Fibroblast of upper back skin (primary cell): ENCODE measurements at places on chromosomes 5 and 9.
A peak's percentile ranks its signal among the peaks of the same experiment; 100 is the strongest.

DNA sequence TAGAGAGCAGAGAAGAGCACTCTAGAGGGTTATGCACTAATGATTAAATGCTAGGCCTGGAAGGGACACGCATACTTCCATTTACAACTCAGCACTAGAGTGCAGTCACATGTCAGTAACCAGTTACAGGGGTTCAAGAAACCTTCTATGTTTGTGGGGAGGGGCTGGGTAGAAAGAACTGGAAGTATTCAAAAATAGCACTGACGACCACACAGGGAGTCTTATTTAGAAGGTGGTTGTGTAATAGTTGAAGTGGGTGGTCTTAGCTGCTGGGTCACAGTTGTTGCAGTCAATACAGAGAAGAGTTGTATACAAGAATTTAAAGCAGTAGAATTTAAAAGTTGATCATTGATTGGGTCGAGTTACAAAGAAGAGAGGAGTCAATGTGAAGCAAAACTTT is 15.4 kb downstream of the AOPEP start:
- DNase-seq, result peak; percentile 24

DNA sequence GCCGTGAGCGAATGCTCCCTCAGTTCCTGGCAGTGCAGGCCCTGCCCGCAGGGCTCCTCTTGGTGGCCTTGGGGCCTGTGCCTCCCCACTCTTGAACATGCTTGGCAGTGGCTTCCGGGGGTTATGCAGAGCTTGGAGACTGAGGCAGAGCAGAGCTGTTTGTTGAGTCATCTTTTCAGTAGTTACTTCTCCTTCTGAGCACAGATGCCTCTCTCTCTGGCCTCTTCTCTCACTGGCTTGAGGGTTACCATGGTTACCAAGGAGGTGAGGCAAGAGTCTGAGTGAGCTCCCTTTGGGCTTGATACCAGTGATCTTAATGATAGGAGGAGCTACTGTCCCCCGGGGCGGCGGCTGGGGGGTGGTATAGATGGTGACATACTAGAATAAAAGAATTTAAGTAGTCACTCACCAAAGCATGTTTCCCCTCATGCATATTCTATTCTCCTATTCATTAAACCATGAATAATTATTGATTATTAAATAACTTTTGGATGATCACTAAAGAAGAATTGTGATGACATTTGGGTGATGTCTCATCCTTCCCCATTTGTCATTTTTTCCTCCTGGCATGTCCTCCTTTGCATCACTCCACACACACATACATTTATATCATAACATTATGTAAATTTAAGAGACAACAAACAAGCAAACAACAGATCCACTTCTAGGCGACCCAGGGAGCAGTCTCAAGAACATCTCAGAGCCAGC is 111.1 kb downstream of the ARHGAP26 start:
- peak; percentile 79 for DNase-seq

DNA sequence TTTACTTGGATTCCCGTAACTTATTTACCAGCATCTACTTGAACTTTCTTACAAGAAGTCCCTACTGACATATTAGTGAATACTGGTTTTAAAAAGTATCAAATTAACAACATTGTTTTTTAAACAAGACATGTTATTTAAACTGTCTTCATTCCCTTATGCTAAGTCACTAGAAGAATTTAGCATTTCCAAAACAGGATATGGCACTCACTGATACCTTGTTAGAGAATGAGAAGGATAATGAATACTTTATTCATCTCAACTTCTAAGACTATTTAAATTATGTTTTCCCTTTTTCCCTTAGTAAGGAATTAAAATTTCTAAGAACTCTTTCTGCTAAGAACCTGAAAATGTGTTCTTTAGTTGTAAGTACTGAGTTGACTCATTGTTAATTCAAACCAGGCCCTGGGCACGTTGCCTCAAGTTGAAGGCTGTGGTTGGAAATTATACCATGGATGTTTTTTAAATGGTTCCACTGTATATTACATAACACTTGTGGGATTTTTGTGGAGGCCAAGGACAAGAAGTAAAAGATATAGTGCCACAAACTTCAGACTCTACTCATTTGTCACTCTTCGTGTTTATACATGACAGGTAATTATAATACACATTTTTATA is 219.0 kb upstream of the EDIL3 start:
- DNase-seq, result peak; percentile 98

GRCh38 chr5:6405591-6405990 is 27.2 kb upstream of the MED10 start:
- no peak for DNase-seq

DNA sequence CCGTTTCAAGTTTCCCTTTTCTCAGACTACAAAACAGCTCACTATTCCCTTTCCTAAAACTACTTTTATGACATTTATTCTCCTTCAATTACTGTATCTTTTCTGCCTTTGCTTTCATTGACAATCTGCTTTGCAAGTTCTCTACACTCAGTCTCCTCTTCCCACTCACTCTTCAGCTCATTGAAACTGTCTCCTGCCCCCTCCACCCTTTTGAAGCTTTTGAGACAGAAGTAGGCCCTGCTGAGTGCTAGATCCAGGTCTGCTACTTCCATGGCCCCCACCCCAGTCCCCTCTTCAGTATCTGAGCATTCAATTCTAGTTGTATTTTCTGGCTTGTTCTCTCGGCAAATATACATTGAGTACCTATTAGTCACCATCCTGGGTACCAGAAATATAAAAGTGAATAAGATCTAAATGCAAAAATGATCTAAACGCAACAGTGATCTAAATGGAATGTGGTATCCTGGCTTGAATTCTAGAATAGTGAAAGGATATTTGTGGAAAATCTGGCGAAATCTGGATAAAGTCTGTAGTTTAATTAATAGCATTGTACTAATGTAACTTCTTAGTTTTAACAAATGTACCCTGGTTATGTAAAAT is 58.4 kb downstream of the OR2K2 start:
- DNase-seq, result peak; percentile 56

DNA sequence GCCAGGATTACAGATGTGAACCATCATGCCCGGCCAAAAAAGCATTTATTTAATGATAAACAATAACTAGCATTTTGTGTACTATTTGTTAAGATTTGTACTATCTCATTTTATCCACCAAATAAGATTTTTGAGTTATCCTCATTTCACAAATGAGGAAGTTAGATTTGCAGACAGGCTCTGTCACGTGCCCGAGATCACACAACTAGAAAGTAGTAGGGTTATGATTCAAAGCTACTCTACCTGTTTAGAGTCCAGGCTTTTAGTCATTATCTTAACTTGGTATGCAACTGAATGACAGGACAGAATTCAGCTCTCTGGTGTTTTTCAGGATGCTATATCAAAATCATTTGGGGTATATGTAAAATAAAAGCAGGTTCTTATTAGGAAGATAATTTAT is 20.5 kb downstream of the RANBP17 start:
- DNase-seq, result no peak

- no peak for DNase-seq
Observed at GRCh38 chr9:69204326-69204725, 30.2 kb downstream of the TJP2 start.

GRCh38 chr9:34501889-34502425 is 20.8 kb downstream of the ENHO start:
- DNase-seq, result peak; percentile 77

DNA sequence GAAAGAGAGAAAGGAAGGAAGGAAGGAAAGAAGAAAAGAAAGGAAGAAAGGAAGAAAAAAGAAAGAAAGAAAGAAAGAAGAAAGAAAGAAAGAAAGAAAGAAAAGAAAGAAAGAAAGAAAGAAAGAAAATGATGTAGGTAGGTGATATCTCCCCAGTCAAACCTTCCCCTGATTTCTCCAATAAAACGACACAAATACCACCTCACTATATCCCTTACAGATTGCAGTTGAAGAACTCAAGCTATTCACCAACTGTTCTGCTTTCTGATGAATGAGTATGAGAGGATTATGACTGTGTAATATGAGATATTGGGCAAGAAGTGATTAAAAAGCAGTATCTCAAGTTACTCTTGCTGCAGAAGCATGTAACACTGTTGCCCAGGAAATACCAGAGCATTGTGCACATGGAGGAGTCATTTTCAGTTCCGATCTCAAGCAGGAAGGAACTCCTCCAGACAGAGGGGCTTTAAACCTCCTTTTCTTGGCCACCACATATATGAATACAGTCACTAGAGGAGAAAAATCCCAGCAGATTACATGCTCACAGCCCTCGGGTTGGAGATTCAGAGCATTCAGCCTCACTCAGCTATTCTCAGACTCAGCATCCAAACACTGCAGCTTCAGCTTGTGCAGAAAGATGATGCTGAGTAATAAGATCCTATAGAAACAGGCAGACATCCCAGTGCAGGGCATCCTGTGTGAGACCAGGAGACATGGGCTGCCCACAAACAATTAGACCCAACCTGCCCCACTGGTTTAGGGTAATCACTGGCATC is 61.4 kb downstream of the UGCG start:
- peak; percentile 98 for DNase-seq

DNA sequence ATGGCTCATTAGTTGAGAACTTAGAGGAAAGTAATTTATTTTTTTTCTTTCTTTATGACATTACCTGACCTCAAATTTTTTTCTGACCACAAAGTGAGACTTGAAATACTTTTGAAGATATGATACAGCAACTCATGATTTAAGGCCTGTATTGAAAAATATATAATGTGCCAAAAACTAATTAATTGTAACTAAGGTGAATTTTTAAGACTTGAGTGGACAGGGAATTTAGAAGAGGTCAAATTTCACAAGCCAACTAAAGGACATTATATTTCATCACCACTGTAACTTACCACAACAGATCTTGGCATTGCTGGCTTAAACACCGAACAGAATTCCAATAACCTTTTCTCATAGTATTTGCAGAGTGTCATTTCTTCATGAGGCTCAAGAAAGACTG is 1.8 kb downstream of the CCNH start:
- peak; percentile 77 for DNase-seq

GRCh38 chr5:149895416-149896345 is 48.9 kb downstream of the PDE6A start:
- DNase-seq, result no peak

DNA sequence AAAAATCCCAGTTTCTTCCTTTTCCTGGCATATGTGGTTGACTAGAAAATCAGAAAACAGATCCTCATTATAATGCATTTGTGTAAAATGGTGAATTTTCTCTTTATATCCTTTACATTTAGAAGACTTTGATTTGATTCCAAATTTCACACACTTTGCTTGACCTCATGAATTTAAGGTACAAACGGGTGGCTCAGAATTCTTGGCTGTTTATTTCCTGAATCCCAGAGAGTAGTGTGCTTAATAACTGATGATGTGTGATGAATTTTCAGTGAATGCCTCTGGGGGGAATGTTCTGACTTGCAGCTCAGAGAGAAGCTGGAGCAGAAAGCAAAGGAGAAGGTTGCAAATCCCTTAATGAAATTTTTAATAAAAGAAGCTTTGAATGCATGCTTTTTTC is 126.8 kb downstream of the SPATA31D1 start:
- DNase-seq, result no peak

GRCh38 chr9:115042781-115043509 is 75.0 kb downstream of the TNC start:
- peak; percentile 78 for DNase-seq

DNA sequence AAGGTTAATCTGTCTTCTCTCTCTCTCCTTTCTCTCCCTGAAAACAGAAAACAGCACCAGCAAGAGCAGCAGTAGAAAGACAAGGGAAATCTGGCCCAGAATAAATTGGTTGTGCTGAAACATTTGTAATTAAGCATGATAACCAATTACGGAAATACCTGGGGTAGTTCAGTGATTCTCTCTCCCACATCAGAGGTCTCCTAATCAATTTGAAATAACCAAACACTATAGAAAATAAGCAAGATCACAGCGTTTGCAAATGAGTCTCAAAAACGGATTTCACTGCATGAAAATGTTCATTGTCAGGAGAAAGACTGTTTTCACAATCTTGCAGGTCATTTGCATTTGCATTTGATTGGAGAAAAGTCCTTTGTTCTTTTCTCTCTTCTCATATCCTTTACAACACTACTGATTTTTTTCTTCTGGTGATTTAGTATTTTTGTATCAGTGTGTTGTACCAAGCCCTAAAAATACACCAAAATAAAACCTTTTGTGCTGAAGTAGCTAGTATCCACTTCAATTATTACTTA is 36.8 kb upstream of the CDH6 start:
- no peak for DNase-seq

- no peak for DNase-seq
Observed at GRCh38 chr5:32735512-32735911, 24.4 kb downstream of the NPR3 start.

GRCh38 chr5:65268525-65268924 is 213.2 kb downstream of the ADAMTS6 start:
- DNase-seq, result peak; percentile 74

DNA sequence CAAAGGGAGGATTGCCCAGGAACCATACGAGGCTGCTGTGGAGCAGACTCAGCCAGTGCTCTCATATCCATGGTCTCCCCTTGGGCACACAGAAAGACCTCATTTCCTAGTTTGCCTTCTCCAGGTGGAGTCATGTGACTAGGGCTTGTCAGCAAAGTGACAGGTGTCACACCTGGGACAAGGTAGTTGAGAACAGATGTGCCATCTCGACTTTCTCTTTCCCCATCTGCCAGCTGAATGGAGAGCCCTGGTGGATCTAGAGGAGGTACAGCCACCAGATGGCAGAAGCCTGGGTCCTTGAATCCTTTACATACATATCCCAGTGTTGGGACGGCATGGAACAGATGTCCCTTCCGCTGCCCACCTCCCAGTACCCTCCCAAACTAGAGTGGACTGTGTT is 42.9 kb upstream of the ALDOB start:
- DNase-seq, result no peak

DNA sequence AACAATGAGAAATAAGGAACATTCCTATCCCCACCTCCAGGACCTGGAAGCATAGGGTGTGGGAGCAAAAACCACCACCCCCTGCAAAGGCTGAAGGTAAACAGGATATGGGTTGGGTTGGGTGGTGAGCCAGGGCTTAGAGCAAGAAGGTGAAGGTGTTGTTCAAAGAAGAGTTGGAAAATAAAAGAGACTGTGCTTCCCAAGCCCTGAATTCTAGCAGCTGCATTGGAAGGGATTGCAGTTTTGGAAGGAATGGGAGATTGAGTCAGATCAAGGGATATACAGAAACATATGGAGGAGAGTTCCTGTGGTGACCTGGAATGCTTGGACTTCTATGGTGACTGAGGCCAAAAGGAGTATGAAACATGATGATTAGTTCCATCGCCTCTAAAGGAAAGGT is 24.7 kb upstream of the MTAP start:
- DNase-seq, result peak; percentile 98

GRCh38 chr9:101739311-101739710 is 864 bp upstream of the GRIN3A start:
- no peak for DNase-seq

DNA sequence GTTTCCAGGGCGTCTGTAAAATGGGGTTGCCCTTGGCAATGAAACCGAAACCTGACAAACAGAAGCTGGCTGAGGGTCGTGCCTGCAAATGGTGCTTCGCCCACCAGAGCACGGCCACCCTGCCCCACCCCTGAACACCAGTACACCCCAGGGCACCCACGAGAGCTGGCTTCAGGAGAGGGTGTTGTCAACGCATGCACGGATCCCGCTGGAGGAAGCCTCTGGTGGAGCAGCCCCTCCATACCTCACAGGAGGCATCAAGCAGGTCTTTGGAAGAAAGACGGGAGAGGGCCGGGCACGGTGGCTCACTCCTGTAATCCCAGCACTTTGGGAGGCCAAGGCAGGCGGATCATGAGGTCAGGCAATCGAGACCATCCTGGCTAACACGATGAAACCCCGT is 8.6 kb downstream of the SLC6A3 start:
- DNase-seq, result no peak

- DNase-seq, result no peak
Observed at GRCh38 chr9:137099231-137099630, 12.4 kb downstream of the MAN1B1 start.

- DNase-seq, result peak; percentile 21
Observed at GRCh38 chr9:93451849-93452709, 594 bp downstream of the FAM120A start.
